Fibroblast of skin of scalp (primary cell): ENCODE measurements at places on chromosomes 4 and X.

GRCh38 chr4:124386163-124386562, 326.4 kb downstream of the ANKRD50 start:
- no peak for DNase-seq

DNA sequence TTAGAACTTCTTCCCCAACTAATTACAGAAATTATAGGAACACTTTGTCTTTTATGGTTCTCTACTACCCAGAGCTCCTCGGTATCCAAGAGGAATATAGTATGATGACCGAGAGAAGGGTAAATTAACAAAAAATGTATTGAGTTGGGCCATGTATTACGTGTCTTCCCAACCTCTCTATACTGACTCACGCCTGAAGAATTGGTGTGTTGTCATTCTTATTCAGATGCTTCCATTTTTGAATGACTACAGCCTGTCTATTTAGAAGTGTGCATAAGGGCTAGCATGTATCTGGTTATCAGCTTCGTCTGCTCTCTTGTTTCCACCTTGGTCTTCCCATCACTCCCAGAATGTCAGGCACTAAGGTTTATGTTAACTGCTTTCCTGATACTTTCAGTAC, 24.5 kb upstream of the SCD5 start:
- DNase-seq, result peak; percentile 59

GRCh38 chrX:153521034-153521433, 3.6 kb downstream of the ATP2B3 start:
- no peak for DNase-seq

DNA sequence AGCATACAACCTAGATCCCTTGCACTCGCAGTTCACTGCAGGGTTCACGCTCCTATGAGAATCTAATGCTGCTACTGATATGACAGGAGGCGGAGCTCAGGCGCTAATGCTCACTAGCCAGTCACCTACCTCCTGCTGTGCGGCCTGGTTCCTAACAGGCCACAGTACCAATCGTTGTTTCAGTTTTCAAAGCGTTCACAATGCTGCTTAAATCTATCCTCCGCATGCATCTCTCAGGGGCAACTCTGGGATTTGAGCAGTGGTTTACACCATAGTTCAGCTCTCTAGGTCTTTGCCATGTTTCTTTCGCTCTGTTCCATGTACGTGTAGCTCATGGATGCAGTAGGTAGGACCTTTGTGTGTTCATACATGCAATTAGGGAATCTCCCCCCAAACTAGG, 47.2 kb downstream of the CLOCK start:
- DNase-seq, result no peak

- DNase-seq, result no peak
Measured at GRCh38 chr4:112516471-112517066, 589 bp upstream of the NEUROG2 start.

- DNase-seq, result no peak
Measured at GRCh38 chr4:147594107-147594506, 23.1 kb upstream of the TMEM184C start.

- DNase-seq, result no peak
Measured at GRCh38 chr4:2598511-2599303, 62.3 kb downstream of the FAM193A start.

- no peak for DNase-seq
Measured at GRCh38 chr4:158825433-158826036, 56.7 kb downstream of the FNIP2 start.

GRCh38 chr4:680928-681645, 6.7 kb downstream of the MYL5 start:
- DNase-seq, result peak; percentile 42

GRCh38 chr4:14862891-14863290, 139.4 kb upstream of the CPEB2 start:
- DNase-seq, result no peak

- DNase-seq, result peak; percentile 54
Measured at GRCh38 chrX:22652596-22652995, 347.2 kb upstream of the DDX53 start.

GRCh38 chr4:67201334-67201733, 344.0 kb downstream of the CENPC start:
- DNase-seq, result no peak

DNA sequence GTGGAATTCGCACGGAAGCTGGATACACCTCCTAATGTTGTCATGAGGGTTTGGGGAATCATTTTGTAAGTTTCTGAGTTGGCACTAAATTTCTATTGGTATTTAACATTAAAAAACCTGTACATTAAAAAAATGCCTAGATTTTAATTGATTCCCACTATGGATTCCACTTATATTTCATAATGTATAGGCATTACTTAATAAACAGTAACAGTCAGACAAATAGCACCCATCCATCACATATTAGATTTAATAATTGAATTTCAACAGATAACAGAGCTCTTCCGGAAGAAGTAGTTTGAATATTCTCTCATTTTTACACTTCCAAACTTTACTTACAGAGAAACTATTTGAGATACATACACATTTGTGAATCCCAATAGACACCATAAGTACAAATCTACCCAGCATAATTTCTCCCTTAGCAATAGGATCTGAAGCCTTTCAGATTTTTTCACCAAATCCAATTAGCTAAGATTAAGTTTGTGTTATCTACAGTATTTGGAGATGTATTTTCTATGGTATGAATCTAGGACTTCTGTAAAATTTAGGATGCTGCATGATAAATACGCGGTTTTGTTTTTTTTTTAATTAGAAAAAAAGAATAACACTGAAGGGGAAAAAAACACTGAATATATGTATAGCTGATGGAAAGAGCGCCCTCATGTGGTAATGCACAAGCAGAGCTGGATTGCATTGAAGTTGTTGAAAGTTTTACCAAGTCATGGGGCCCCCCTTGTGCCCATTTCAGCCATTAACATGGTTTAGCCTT, 12.2 kb upstream of the ODAM start:
- DNase-seq, result peak; percentile 41

DNA sequence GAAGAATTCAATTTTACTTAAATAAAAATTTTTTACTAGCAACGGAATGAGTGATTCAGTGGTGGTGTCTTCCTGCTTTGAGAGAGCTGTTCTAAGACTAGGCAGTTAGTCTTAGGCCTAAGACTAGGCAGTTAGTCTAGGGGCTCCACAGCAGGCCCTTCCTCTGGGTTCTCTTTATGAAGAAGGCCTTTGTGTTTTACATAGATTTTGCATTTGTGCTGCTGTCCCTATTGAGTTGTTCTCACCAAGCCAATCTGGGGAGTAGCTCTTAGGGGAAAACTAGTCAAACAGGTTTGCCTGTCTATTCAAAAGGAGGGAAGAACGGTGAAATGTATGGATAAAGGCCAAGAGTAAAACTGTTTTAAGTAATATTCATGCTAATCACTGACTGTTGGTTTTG, 7.6 kb downstream of the UGT8 start:
- no peak for DNase-seq

GRCh38 chr4:14347526-14347925, 654.8 kb upstream of the CPEB2 start:
- DNase-seq, result no peak

GRCh38 chrX:41502004-41502403, 54.9 kb downstream of the NYX start:
- no peak for DNase-seq

DNA sequence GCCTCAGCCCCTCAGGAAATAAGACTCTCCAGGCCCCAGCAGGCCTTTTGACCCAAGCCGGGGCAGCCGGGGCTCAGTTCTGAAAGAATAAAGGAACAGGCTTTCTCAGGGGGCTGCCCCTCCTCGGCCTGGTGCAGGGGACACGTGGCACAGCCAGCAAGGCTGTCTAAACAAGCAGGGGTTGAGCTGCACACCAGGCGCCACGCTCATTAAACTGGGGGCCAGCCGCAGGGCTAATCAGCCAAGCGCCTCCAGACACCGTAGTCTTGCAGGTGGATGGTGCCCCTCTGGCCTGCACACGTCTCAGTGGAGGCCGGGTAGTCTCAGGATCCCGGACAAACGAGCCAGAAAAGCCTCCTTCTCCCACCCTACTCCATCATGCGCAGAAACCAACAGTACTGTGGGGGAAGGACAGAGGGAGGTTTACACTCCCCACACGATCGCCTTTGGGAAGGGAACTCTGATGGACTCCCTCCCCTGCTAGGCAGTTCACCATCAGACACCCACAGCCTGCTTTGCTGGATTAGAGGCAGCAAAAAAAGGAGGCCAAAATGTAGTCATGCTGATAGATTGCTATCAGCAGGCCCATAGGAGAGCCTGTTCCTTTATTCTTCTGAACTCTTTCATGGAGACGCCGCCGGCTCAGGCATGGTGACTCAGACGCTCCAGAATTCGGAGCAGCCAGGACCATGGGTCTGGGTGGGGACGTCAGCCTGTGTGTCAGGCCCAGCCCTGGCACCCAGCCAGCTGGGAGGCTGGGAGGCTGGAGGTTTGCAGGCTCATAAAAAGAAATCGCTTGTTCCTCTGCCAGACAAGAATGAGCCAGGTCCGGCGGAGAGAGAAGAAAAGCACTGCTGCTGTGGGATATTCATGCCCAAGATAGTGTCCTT, 342.4 kb downstream of the BCOR start:
- peak; percentile 95 for DNase-seq

DNA sequence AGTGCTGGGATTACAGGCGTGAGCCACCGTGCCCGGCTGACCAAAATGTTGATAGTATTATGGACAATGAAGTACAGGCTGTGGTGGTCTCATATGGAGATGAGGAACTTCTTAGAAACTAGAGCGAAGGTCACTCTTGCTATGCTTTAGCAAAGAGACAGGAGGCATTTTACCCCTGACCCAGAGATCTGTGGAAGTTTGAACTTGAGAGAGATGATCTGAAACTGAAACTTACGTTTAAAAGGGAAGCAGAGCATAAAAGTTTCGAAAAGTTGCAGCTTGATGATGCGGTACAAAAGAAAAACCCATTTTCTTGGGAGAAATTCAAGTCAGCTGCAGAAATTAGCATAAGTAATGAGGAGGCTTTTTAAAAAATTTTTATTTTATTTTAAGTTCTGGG, 8.5 kb upstream of the CTAG2 start:
- DNase-seq, result no peak
